ENCODE measurements at places on chromosomes 1 and 21. TPM values are rescaled to one million over a fixed set of nuclear protein-coding genes. Genes with fewer than 3 reads are reported as not detected.

GRCh38 chr1:15153842-15154479, 414 bp downstream of the TMEM51 start:
- peaks cover 44% of the 10 kb centered on the region for H3K27me3 ChIP-seq
- H3K36me3 ChIP-seq = no peaks in the 10 kb centered on the region
- H3K4me3 ChIP-seq = peak overlapping the region; percentile 18
- no peak overlapping the region for H3K27ac ChIP-seq

KRTAP19-3 gene
- not detected for total RNA-seq

DNA sequence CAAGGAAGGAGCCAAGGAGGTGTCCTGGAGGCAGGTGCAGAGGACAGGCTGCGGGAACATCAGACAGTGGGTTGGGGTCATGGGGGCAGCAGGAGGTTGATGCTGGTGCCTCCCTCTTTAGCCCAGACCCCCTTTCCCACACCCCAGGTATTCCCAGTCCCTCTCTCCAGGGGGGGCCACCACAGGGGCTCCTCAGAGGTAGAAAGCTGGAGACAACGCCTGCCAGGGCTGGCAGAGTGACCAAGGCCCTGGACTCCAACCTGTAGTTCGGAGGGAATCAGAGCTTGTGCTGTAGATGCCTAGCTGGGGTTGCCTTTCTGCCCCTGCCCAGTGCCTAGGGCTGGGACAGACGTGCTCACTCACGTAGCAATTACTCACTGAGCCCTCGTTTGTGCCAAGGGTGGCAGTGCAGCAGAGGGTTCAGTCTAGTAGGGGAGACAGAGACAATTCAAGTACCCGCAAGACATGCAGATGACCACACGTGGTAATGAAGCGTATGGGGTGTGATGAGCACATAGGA, 148.2 kb downstream of the PTPRU start:
- H3K4me3 ChIP-seq = no peak overlapping the region
- H3K36me3 ChIP-seq = no peaks in the 10 kb centered on the region
- no peaks in the 10 kb centered on the region for H3K4me1 ChIP-seq
- H3K27me3 ChIP-seq = peaks cover 13% of the 10 kb centered on the region
- DNase-seq = no peak

DNA sequence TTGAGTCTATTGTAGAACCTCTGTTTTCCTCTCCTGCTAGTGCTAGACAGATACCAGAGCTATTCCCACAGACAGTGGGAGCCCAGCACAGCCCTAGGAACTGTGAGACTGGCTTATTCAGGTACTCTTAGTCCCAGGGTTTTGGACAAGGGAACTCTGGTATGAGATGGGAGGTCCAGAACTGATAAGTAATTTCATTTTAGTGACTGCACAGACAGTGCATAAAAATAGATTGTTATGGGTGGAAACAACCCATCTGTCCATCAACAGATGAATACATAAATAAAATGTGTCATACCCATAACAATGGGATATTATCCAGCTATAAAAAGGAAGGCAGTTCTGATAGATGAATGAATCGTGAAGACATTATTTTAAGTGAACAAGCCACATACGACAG, 9.0 kb downstream of the EPS8L3 start:
- H3K4me1 ChIP-seq = no peaks in the 10 kb centered on the region
- no peak overlapping the region for H3K4me3 ChIP-seq
- no peak for DNase-seq
- no peaks in the 10 kb centered on the region for H3K36me3 ChIP-seq
- H3K27ac ChIP-seq = no peak overlapping the region

DNA sequence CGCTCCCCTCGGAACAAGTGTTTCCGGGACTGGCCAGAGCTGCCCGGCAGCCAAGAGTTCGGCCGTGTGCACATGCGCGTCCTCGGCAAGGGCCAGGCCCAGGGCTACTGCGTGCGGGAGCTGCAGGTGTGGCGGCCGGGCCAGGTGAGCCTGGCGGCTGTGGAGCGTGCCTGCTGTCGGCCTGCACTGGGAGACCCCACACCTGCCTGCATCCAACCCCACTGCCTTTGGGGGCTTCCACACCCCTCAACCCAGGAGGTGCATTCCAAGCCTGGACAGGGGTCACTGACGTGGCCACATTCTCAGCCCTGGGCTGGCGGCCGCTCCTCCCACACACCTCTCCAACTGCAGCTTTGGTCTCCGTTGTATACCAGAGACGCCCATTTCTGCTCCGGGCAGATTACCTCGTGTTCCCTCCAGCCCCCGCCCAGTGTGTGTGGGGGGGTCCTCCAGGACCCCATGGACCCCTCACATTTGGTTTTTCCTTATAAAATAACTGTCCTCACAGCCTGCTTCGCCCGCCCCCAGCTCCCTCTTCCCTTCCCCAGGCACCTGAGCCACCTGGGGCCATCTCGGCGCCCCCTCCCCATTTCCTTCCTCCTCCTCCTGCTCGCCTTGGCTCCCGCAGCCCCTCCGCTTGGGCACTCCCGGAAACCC, 6.1 kb downstream of the RNF223 start:
- peak overlapping the region; percentile 73 for H3K4me3 ChIP-seq
- H3K36me3 ChIP-seq = peaks cover 18% of the 10 kb centered on the region
- peaks cover 2% of the 10 kb centered on the region for H3K27me3 ChIP-seq
- no peak for DNase-seq
- H3K27ac ChIP-seq = peak overlapping the region; percentile 30
- H3K4me1 ChIP-seq = peaks cover 26% of the 10 kb centered on the region

DNA sequence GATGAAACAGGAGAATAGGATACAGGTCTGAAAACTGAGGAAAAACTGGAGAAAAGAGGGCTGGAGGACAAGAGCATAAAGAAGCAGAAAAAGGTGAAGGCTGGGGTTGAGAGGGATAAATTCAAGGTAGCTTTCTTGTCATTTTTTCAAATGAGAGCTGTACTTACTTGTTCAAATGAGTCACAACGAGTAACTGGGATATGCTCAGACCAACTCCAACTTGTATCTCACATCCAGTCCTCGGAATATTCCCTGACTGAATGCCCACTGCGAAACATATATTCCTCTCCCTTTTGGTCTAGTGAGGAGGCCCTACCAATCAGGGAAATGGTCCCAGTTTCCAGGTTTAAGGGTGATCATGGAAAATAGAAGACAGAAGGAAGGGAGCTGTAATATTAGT, 343.4 kb downstream of the HHIPL2 start:
- no peaks in the 10 kb centered on the region for H3K36me3 ChIP-seq
- no peaks in the 10 kb centered on the region for H3K4me1 ChIP-seq
- H3K27me3 ChIP-seq = peaks cover 2% of the 10 kb centered on the region
- no peak for DNase-seq

DNA sequence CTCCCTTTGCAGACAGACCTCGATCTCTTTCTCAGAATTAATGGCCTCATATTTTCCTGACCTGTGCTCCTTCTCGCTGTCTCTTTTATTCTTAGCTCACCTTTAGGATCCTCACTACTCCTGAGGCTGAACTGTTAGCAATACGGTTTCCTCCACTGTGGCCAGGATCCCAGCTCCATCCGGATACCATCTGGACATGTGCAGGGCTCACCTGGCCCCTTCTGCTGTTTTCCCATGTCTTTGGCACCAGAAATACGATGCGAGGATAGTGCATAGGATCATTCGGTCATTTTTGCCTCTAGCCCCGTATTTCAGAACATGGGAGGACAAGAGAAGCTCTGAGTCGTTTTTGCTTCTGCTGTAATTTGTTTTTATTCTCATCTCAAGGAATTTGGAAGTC, 108.5 kb upstream of the KIF26B start:
- no peaks in the 10 kb centered on the region for H3K27me3 ChIP-seq
- no peak for DNase-seq
- H3K36me3 ChIP-seq = no peaks in the 10 kb centered on the region
- H3K27ac ChIP-seq = no peak overlapping the region

KCNT2 gene
- total RNA-seq = not detected

- no peaks in the 10 kb centered on the region for H3K36me3 ChIP-seq
- H3K27me3 ChIP-seq = no peaks in the 10 kb centered on the region
- no peaks in the 10 kb centered on the region for H3K4me1 ChIP-seq
- no peak overlapping the region for H3K27ac ChIP-seq
Measured at GRCh38 chr1:71502006-71502405, 421.2 kb upstream of the ZRANB2 start.

GRCh38 chr1:2416403-2416802, 4.0 kb upstream of the PEX10 start:
- H3K27ac ChIP-seq = peak overlapping the region; percentile 47
- H3K36me3 ChIP-seq = peaks cover 2% of the 10 kb centered on the region
- peaks cover 29% of the 10 kb centered on the region for H3K4me1 ChIP-seq
- DNase-seq = peak; percentile 57

PCSK9 gene
- total RNA-seq = not detected

HIVEP3 gene
- 20.4 TPM for total RNA-seq

All from activated CD8-positive, alpha-beta T cell treated with anti-CD3 and anti-CD28 coated beads for 36 hours (primary cell).